Stimulated activated CD4-positive, alpha-beta T cell treated with anti-CD3 and anti-CD28 coated beads, TNF-alpha, amount 100 ng/mL, for 24 hours (primary cell): ENCODE measurements at places on chromosomes 3 and 15.

DNA sequence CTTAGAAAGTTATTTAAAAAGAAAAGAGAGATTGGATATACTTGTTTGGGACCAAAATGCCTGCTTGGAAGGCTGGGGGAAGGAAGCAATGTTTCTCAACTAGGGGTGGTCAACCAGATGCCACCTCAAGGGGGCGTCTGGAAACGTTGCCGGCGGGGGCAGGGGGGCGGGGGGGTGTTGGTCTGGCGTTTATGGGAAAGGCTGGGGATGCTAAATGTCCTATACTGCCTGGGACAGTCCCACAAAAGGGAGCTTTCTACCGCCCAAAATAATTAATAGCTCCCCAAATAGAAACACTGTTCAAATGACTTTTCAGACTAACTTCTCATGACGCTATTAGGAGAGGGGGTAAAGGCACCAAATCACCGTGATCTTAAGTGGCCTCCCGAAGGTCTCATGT lies 2.2 kb downstream of the POLG start:
- no peak for DNase-seq

DNA sequence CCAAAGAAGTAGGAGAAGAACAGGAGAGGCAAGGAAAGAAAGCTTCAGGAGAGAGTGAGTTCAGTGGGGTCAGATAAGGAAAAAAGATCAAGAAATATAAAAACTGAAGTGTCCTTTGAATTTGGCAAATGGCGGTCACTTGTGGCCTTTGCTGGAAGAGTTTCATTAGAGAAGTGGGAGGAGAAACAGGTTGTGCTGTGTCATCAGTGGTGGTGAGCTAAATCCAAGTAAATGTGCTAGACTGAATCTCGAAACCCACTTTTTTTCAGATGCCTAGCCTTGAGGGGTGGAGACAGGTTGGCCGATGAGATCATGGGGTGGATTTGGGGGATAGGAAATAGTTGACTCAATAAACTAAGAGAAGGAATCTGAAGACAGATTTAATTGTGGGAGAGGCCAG lies 43.7 kb downstream of the CHRD start:
- DNase-seq, result no peak

DNA sequence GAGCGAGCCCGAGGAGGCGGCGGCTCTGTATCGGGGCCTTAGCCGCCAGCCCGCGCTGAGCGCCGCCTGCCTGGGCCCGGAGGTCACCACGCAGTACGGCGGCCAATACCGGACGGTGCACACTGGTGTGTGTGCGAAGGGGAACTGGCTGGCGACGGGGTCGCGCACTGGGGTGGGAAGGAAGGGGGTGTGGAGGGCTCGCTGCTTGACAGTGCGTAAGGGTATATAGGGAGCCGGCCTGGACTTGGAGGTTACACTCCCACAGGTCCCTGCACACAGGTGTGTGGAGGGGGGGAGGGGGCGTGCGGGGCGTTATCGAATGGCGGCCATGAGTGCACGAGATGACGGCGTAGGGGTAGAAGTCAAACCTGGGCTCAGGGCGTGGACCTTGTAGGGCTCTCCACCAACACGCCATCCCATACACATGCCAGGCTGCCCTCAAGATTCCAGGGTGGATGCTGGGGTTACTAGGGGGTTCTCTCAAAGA lies 389 bp downstream of the APEH start:
- peak; percentile 26 for DNase-seq

GRCh38 chr3:148698190-148698810 lies 597 bp downstream of the AGTR1 start:
- no peak for DNase-seq

GRCh38 chr3:120147072-120147871 lies 53.0 kb upstream of the GSK3B start:
- no peak for DNase-seq

GRCh38 chr15:57720867-57721266 lies 14.4 kb downstream of the POLR2M start:
- DNase-seq, result no peak

- no peak for DNase-seq
These were observed 240.1 kb upstream of the ST8SIA2 start for GRCh38 chr15:92153620-92154019.
